ENCODE measurements at places on chromosomes 11 and 22.

DNA sequence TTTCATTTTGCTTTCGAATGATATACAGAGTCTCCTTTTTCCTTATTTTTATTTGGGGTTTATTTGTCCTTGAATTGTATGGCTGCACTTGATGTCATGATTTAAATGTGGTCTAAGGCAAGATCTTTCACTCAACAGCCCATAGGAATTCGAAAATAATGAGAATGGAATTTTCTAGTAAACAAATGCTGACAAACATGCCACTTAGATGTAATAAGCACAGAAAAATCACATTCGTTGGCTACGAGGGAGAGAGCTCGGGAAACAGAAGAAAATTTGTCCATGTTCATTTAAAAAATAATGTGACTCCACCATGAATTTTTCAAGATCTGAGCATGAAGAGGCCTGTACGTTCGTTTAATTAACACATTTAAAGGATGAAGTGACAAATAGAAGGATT is 73.0 kb downstream of the BLID start:
- DNase-seq, result no peak

DNA sequence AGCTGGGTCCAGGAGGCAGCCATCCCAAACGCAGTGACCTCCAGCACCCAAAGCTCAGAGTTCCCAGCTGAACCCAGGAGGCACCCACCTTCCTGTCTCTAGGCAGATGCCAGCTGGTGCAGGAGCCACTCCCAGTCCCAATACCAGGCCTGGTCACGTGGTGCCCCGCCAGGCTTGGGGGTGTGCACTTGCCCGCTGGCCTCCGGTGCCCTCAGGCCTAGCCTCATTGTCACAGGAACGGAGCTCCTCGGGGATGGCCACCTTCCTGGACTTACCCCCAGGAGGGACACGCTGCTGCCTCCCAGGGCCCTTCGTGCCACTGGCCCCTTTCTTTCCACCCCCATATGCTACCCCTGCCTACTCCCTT is 4.6 kb downstream of the BID start:
- DNase-seq, result no peak

- no peak for DNase-seq
Measured at GRCh38 chr22:34070051-34070450, 149.8 kb upstream of the LARGE1 start.

- no peak for DNase-seq
Measured at GRCh38 chr11:70002433-70002832, 75.7 kb upstream of the ANO1 start.

GRCh38 chr11:110481523-110481922 is 51.8 kb downstream of the FDX1 start:
- DNase-seq, result no peak

GRCh38 chr11:1845561-1846452 is 7.0 kb downstream of the TNNI2 start:
- DNase-seq, result no peak

DNA sequence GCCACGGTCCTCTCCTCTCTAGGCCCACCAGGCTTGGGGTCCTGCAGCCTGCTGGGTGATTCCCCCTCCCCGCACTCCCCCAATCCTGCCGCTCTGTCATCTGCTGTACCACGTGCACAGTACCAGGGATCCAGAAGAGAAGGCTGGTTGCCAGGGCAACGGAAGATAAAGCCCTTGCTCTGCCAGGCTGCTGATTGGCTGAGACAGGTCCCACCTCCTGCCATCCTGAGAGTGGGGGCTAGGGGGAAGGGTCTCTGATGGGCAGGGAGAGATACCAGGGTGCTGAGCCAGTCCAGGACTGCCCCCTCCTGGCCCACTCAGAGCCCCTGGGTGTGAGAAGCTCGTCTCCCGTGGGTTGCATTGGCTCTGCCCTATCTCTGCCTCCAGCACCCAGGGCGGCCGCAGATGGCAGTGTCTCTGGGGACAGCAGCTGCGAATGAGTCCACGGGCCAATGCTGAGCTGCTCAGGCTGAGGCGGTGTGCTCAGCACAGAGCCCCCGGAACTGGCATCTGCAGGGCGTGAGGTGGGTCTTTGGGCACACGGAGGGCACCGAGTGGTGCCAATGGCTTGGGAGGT is at the start of gene SMIM45:
Gene SMIM45 (plus strand): TSS at position 253 of the 577 bp plus-strand sequence.
- no peak for DNase-seq

- no peak for DNase-seq
Measured at GRCh38 chr11:12800032-12800671, 125.9 kb downstream of the TEAD1 start.
